Mesenteric fat pad (tissue), 1 donor: ENCODE measurements at places on chromosomes 1 and 21. TPM values are rescaled to one million over a fixed set of nuclear protein-coding genes. Genes with fewer than 3 reads are reported as not detected.
A peak's percentile ranks its signal among the peaks of the same experiment; 100 is the strongest.

Gene TDRD10
- total RNA-seq, result 7.2 TPM

Gene RBP7
- total RNA-seq, result 267 TPM

Gene SSR2
- 179 TPM for total RNA-seq

DNA sequence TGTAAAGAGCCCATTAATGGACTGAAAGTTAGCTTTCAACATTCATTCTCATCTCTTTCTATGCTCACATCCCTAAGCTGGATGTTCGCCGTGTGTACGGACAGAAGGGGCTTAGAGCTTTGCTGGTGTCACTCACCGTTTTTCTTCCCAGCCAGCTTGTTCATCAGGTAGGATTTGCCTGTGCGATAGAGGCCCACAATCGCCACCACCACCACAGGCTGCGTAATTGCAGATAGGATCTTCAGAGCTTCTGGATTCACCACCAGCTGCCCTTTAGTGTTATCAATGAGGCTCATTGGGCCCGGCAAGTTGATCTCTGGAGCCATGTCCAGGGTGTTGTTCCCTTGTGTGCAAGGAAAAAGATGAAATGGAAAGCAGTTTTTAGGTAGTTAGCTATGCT is 4.3 kb downstream of the GBP2 start:
- no peak for DNase-seq

GRCh38 chr1:30512914-30513265 is 210.5 kb downstream of the MATN1 start:
- peak; percentile 82 for DNase-seq
